ENCODE measurements at places on chromosomes 12 and 14.

DNA sequence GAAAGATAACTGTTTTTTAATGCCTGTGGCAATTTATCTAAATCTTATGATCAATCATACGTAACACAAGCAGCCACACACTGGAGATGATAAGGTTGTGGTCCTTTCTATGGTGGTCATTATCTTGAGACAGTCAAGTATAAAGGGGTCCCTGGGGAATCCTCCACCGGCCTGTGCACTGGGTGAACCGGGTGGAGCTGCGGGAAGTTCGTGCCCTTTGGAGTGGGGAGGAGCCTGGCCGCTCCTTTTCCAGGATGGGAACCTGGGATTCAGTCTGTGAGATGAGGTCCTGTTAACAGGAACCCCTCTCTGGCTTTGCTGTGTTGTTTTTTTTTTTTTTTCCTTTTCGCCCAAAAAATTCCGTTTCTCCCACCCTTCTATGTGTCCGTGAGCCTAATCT lies 167.5 kb upstream of the RPL10L start:
- no peak for DNase-seq

DNA sequence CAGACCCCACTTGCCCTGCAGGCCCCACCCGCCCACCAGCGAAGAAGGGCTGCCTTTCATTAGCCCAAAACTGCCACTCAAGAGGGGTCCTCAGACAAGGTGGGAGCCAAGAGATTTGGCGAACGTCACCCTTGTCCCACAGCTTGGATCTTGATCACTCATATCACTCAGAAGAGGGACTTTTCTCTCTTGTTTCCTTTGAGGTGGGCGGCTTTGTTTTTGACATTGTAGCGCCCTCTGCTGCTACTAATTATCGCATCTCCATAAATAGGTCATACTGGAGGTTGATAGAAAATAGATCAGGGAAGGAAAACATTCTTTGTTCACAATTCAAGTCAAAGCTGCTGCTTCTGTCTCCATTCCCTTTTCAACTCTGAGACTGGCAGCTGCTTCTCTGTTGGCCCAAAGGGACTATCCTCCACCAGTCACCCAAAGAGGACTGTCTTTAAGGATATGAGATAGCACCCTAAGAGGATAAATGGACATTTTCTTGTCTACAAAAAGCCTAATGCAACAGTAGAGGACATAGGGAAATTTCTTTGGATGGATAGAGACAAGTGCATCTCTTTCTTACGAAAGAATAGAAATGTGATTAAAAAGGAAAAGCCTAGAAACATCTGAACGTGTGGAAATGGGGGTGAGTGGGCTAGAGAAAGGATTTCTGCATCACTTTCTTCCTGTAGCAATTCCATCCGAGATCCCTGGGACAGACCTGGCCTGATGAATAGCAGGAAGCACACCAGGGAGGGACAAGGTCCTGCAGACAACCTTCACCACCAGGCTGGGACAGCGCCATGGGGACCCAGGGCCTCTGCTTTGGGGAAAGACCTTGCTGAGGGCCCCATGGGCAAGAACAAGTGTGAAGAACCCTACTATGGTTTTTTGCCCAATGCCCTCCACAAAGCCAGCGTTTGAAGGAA lies 115.8 kb downstream of the DAD1 start:
- DNase-seq: peak; percentile 39

- DNase-seq: peak; percentile 42
Measured at GRCh38 chr14:101475456-101476257, 85.6 kb upstream of the DIO3 start.

GRCh38 chr12:75816897-75817296 lies 214.7 kb downstream of the PHLDA1 start:
- DNase-seq: peak; percentile 93

DNA sequence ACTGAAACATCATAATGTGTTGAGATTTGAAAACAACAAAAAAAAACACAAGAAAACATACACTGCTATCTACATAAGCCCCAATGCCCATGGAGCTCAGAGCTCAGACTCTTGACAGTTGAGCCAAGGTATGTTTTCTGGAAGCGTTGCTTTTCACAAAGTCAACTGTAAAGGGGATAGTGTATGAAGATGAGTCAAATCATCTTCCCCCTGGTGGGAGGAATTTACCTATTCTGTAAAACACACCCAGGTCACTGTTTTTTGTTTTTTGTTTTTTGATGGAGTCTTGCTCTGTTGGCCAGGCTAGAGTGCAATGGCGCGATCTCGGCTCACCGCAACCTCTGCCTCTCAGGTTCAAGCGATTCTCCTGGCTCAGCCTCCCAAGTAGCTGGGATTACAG lies 361.4 kb upstream of the DIO2 start:
- no peak for DNase-seq

DNA sequence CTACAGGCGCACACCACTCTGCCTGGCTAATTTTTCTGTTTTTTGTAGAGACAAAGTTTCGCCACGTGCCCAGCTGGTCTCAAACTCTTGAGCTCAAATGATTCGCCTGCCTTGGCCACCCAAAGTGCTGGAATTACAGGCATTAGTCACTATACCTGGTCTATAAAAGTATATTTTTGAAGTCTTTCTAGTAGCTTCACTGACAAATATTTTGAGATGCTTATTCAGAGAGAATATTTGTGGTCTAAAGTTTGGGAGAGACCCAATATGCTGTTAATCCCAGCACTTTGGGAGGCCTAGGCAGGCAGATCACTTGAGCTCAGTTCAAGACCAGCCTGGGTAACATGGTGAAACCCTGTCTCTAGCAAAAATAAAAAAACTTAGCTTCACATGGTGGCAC lies 22.0 kb upstream of the PPP1R12A start:
- DNase-seq: no peak

- DNase-seq: peak; percentile 90
Measured at GRCh38 chr14:89507521-89507920, 90.5 kb upstream of the FOXN3 start.

DNA sequence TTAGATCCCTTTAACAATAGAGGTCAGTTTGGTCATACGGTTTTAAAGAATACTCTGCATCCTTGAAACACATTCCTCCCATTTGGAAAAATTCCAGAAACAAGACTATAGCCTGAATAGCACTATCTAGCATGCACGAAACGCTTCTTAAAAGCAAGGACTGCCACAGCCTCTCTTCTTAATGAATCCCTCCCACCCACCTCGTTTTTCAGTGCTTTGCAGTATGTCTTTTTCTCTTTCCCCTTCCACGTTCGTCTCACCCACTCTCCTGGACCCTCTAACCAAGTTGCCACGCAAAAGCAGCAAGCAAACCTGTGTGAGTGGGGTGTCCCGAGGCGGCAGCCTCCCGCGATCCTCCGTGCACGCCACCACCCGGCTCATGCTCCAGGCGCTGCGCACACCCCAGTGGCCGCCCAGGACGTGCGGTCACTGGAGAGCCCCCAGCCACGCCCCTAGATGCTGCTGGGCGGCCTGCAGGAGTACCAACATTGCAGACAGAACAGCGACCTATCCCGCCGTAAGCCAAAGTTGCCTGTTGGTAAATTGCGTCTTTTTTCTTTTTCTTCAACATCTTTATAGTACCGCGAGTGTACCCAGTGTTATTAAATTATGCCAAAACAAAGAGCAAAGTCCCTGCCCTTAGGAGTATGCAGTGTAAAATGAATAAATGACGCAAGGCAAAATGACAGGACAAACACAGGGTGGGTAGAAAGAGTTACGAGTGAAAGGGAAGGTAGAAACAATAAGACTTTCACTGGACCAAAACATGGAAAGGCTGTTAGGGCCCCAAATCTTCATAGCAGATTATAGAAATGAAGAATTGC lies at the start of gene SLC38A4:
TSS of gene SLC38A4 (minus strand) at position 407 of the 824 bp plus-strand sequence. CDS start 32,926 bp downstream, outside the sequence.
- DNase-seq: no peak

DNA sequence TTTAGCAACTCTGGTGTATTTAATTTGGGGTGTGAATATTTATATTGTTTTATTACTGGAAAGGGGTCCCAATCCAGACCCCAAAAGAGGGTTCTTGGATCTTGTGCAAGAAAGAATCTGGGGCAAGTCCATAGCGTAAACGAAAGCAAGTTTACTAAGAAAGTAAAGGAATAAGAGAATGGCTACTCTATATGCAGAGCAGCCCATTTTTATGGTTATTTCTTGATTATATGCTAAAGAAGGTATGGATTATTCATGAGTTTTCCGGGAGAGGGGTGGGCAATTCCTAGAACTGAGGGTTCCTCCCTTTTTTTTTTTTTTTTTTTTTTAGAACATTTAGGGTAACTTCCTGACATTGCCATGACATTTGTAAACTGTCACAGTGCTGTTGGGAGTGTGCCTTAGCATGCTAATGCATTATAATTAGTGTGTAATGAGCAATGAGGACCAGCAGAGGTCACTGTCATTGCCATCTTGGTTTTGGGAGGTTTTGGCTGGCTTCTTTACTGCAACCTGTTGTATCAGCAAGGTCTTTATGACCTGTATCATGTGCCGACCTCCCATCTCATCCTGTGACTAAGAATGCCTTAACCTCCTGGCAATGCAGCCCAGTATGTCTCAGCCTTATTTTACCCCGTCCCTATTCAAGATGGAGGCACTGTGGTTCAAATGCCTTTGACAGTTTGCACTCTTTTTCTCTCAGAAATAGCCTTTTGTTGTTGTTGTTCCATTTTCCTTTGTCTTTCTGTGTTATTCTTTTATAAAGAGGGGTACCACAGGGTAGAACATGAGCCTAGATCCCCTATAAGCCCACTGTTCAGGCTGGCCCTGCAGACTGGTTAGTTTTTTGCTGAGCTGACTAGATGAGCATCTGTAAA lies 75.5 kb upstream of the DCD start:
- DNase-seq: peak; percentile 35

- DNase-seq: no peak
Measured at GRCh38 chr14:81371802-81372201, 28.3 kb downstream of the STON2 start.

Data from HCEC 1CT (cell line).